Right hindlimb (tissue), 1 donor: ENCODE measurements at places on chromosomes 12 and 14.
A peak's percentile ranks its signal among the peaks of the same experiment; 100 is the strongest.

DNA sequence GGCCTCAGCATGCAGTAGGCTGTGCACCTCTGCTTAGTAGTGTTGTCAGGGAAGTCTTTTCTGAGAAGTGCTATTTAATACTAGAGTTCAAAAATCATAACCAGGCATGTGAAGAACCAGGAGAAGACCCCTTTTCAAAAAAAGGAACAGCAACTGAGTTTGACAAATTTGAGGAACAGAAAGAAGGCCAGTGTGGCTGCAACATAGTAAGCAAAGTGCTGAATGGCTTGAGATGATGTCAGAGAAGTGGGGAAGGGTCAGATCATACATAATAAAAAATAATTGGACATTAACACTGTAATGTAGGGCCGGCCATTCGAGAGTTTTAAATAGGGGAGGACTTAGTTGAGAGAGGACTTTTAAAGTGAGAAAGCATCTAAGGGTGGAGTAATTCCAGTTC lies 11.1 kb upstream of the CNTN1 start:
- no peak for DNase-seq

DNA sequence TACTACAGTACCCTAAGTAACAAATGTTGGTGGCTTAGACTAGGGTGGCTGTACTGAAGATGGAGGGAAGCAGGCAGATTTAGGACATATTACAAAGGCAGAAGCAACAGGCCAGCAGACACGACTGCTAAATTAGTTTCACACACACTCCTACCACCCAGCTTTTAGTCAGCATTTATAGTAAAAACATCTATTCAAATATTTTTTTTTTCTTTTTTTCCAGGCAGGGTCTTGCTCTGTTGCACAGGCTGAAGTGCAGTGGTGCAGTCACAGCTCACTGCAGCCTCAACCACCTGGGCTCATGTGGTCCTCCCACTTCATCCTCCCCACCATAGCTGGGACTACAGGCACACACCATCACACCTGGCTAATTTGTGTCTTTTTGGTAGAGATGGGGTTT lies 72.9 kb downstream of the CDK17 start:
- no peak for DNase-seq

DNA sequence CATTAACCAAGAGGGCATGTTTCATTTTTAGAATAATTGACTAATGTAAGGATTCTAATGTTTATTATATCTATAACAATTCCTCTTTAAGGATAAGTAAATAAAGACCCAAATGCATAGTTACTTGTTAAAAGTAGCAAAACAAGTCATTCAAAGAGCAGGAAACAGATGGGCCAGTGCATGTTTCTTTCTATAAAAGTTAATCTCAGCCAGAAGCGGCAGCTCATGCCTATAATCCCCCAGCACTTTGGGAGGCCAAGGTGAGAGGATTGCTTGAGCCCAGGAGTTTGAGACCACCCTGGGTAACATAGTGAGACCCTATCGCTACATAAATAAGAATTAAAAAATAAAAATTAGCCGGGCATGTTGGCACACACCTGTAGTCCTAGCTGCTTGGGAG lies 391.0 kb upstream of the RGS6 start:
- DNase-seq = no peak

DNA sequence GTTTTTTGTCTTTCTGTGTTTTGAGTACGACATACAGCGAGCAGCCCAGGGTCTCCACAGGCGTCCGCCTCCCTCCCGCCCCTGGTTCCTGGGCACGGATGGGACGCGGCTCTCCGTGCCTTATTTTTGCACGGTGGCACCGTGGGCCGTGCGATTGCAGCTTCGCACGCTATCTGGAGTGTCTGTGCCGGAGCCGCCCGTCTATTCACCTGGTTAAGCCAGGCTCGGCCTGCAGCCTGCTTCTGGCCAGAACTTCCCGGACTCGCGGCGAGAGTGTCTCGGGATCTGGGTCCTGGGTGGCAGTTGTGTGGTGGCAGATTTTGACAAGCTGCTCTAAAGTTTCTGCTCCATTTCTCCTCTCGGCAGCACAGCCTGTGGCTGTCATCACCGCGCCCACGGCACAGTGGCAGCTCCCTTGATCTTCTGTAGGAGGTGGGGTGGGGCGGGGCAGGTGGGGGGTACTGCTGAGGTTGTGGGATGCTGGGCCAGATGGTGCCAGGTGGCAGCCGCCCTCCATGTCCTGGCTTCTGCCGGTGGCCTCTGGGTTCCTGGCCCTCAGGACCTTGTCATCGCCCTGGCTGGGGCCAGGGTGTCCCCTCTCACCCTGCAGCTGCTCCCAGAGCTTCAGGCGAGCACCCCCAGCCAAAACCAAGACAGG lies 2.9 kb downstream of the MMP17 start:
- DNase-seq = no peak

- DNase-seq = peak; percentile 90
These were observed at the start of gene TAMALIN for GRCh38 chr12:52006726-52007157. TSS of gene TAMALIN (plus strand) at chr12:52006946. CDS start at chr12:52007020, 74 bp downstream.

DNA sequence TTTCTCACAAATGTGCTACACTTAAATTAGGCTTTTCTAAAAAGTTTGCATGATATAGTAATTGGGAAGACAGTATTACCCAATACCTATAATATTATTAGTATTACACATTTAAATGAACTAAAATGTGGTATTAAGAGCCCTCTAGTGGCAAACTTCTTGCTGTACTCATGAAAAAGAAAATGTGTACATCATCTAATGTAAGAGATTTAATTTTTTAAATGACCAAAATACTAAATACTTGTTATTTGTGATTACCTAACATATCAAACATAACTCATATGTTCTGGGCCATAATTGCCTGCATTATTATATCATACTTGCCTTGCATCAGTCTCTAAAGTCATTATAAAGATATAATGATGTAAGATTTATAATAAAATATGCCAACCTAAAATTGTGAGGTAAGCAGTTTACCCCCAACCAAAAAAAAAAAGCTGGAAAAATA lies 64.2 kb downstream of the DNAI7 start:
- DNase-seq = no peak

DNA sequence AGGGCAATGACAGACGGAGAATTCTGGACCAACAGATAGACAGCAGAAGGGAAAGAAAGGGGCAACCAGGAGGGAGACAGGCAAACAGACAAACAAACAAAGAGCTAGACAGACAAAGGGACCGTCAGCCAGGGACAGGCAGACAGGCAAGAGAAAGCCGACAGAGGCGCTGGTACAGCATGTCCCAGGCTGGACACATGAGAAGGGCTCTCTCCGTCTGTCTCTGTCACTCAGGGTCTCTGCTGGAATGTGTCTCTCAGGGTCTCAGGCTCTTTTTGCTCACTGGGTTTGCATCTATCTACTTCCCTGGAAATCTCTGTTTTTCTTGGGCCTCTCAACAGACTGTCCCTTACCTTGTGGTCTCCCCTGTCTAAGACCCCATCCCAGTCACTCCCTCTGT lies 8.2 kb upstream of the SMUG1 start:
- DNase-seq = peak; percentile 80

DNA sequence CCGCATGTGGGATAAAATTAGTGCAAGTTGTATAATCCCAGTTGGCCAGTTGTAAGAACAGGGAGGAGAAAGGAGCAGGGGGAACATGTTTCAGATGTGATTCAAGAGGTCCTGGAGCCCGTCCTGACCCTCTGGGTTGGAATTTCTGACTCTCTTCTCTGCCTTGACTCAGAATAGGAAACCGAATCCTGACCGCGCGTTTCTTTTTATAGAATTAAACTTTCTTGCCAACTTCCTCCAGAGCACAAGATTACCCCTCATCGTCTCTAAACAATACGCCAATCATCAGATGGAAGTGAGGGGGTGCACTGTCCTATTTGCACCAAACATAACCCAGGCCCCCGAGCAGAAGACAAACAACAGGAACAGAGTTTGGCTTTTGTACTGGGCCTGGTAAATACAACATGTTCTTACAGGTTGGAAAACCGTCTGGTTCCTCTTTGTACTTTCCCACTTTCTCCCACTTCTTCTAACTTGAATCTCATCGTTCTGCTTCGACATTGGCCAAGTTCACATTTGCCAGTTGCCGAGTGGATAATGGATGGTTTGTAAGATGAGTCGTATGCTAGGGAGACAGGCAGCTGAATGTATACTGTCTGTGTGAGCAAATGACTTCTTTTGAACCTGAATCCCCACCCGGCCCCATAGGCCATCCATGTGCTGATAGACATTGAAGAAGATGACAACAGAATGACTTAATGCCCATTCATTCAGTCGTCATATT lies 42.6 kb upstream of the MED13L start:
- DNase-seq = peak; percentile 89

- DNase-seq = no peak
These were observed 16.9 kb upstream of the AICDA start for GRCh38 chr12:8629486-8630033.

GRCh38 chr14:50095895-50096294 lies 20.5 kb downstream of the VCPKMT start:
- DNase-seq = no peak

- no peak for DNase-seq
These were observed 27.7 kb upstream of the LTA4H start for GRCh38 chr12:96063046-96063445.

GRCh38 chr12:46554460-46554859 lies 181.9 kb upstream of the SLC38A2 start:
- DNase-seq = no peak

GRCh38 chr14:54652188-54652587 lies 85.3 kb downstream of the SAMD4A start:
- peak; percentile 95 for DNase-seq

- DNase-seq = no peak
These were observed 491.7 kb upstream of the LMO3 start for GRCh38 chr12:17097674-17098073.

DNA sequence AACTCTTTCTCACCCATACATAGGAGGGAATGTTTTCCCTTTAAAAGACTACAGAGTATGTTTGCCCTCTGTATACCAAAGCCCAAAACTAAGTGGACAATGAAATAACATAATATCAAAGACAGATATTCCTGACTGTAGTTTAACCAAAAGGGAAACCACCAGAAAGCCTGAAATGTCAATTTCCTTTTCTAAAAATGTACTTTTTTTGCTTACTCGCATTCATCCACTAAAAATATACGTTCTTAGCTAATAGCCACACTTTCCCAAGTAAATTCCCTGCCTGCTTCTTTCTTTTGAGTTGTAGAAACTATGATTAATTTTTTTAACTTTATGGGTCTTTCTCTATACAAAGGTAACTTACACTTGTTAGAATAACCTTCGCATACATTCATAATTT lies 280.2 kb downstream of the PDZRN4 start:
- DNase-seq = no peak
